ENCODE measurements at places on chromosomes 7 and 10. TPM values are rescaled to one million over a fixed set of nuclear protein-coding genes. Genes with fewer than 3 reads are reported as not detected.

DNA sequence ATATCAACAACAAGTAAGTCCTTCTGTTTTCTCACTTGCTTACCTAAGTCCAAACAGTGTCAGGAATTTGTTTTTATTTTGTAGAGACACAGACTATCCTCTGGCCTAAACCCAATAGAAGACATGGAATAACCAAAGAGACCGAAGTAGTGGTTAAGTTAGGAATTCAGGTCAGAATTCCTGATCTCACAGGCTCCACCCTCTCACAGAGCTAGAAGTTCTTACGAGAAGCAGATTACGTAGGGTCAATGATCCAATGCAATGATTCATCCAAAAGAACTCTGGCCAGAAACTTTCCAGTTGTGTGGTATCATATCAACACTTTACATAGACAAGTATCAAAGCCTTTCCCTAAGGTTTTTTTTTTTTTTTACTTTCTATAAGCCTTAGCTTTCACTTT is 73.8 kb downstream of the IQUB start:
- DNase-seq = no peak
- H3K4me3 ChIP-seq = no peak overlapping the region
- no peak overlapping the region for H3K27ac ChIP-seq
- no peaks in the 10 kb centered on the region for H3K36me3 ChIP-seq
- H3K4me1 ChIP-seq = no peaks in the 10 kb centered on the region

- no peak overlapping the region for H3K4me3 ChIP-seq
- DNase-seq = no peak
- no peaks in the 10 kb centered on the region for H3K36me3 ChIP-seq
Observed at GRCh38 chr7:113831556-113831955, 87.3 kb downstream of the PPP1R3A start.

GRCh38 chr7:54705436-54705835 is 53.6 kb downstream of the SEC61G start:
- H3K36me3 ChIP-seq = no peaks in the 10 kb centered on the region
- no peak for DNase-seq
- no peaks in the 10 kb centered on the region for H3K4me1 ChIP-seq
- H3K27me3 ChIP-seq = no peaks in the 10 kb centered on the region

DNA sequence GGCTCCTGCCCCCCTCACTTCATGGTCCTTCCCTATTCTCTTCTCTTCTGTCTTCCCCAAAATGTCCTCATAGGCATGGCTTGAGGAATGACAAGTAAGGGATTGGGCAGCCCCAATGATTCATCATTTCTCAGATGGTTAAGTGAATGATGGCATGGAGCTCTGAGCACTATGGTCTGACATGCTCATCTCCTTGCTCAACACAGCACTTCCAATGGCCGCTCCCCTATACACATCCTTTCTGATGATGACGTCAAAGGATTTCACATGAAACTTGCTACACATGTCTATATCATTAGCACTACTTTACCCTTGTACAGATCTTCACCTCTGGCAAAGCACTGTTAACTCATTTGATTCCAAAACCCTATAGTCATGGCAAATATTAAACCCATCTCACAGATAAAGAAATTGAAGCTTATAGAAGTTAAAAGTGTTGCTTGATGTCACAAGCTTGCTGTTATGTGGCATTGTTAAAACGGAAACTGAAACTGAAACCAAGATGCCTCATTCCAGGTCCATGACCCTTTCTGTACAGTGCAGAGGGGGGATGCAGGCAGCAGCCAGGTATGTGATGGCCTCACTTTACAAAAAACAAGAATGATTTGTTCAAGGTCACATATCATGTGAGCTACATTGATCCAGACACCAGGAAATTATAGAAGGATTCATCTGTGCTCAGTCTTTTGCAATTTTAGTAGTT is 90.0 kb upstream of the PLXNA4 start:
- H3K36me3 ChIP-seq = no peaks in the 10 kb centered on the region
- H3K27ac ChIP-seq = no peak overlapping the region
- H3K4me3 ChIP-seq = no peak overlapping the region
- peaks cover 4% of the 10 kb centered on the region for H3K4me1 ChIP-seq
- peaks cover 3% of the 10 kb centered on the region for H3K27me3 ChIP-seq

CHST3 gene
- total RNA-seq = 3.8 TPM

FAM171A1 gene
- 113 TPM for total RNA-seq

DNA sequence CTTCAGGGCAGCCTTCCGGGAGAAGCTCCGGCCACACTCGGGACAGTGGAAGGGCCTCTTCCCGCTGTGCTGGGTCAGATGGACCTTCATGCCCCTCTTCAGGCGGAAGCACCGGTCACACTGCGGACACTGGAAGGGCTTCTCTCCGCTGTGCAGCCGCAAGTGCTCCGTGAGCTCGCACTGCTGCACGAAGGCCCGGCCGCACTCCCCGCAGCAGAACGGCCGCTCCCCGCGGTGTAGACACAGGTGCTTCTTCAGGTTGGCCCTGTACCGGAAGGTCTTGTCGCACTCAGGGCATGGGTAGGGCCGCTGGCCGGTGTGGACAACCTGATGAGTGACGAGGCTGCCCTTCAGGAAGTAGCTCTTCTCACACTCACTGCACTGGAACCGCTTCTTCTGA is 14.2 kb upstream of the ZNF786 start:
- H3K36me3 ChIP-seq = peaks cover 16% of the 10 kb centered on the region
- H3K4me1 ChIP-seq = no peaks in the 10 kb centered on the region
- DNase-seq = no peak
- no peak overlapping the region for H3K4me3 ChIP-seq
- no peaks in the 10 kb centered on the region for H3K27me3 ChIP-seq

DNA sequence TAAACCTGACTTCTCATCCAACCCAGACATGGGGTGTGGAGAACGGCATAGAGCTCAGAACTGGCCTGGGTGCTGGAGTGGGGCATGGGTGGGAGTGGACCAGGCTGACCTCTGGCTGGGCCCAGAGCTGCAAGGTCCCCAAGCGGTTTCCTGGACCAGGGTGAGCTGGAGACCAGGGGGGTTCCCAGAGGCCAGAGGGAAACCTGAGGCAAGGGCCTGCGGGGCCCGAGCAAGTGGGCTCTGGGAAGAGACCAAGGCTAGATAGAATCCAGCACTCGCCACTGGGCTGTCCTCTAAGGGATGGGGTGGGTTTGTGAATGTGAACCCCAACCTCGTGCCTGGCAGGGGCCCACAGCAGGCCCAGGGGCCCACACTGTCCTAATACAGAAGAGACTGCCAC is 39.4 kb upstream of the RET start:
- no peak overlapping the region for H3K4me3 ChIP-seq
- no peaks in the 10 kb centered on the region for H3K36me3 ChIP-seq
- H3K27ac ChIP-seq = no peak overlapping the region
- peaks cover 4% of the 10 kb centered on the region for H3K27me3 ChIP-seq

DNA sequence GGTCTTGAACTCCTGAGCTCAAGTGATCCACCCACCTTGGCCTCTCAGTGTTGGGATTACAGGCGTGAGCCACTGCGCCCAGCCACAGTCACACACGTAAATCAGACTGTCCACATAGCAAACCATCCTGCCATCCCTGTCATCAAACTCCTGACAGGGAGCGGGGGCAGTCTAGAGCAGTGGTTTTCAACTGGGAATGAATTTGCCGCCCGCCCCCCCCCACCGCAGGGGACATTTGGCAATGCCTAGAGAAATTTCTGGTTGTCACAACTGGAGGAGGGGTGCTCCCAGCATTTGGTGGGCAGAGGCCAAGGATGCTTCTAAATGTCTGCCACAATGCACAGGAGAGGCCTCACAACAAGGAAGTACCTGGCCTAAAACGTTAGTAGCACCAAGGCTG is 24.1 kb downstream of the CAMK2G start:
- no peak overlapping the region for H3K27ac ChIP-seq
- peaks cover 48% of the 10 kb centered on the region for H3K36me3 ChIP-seq
- no peak for DNase-seq
- H3K27me3 ChIP-seq = peaks cover 9% of the 10 kb centered on the region

SH2B2 gene
- total RNA-seq = 2.6 TPM

- H3K4me3 ChIP-seq = no peak overlapping the region
- no peaks in the 10 kb centered on the region for H3K27me3 ChIP-seq
Observed at GRCh38 chr7:29043576-29043975, 85.4 kb upstream of the TRIL start.

DNA sequence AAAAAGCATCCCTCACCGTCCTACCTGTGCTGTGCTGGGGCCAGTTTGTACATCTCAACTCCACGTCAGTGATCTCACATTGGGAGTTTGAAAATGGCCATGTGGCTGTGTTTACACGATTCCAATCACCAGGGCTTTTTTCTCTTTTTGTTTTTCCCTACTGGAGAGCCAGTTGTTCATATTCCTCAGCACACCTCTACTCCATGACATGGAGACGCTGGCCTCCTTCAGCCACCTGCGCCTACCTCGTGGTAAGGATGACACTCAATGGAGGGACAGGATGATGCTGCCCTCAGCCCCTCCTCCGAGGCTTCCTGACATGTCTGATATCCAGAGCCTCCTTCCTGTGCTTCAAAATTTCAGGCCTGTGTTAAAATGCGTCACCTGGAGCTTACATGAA is 10.3 kb downstream of the CLRN3 start:
- H3K36me3 ChIP-seq = no peaks in the 10 kb centered on the region
- H3K4me1 ChIP-seq = peaks cover 57% of the 10 kb centered on the region
- H3K27ac ChIP-seq = peak overlapping the region; percentile 30

- H3K4me1 ChIP-seq = peaks cover 10% of the 10 kb centered on the region
- no peaks in the 10 kb centered on the region for H3K27me3 ChIP-seq
- no peak overlapping the region for H3K4me3 ChIP-seq
- peak; percentile 58 for DNase-seq
- H3K36me3 ChIP-seq = peaks cover 3% of the 10 kb centered on the region
Observed at GRCh38 chr10:127694580-127695193, 42.3 kb upstream of the FOXI2 start.
